ENCODE measurements at places on chromosomes 1 and 21.
A peak's percentile ranks its signal among the peaks of the same experiment; 100 is the strongest.

- DNase-seq, result no peak
These were observed 2.8 kb upstream of the C1orf162 start for GRCh38 chr1:111471012-111471411.

DNA sequence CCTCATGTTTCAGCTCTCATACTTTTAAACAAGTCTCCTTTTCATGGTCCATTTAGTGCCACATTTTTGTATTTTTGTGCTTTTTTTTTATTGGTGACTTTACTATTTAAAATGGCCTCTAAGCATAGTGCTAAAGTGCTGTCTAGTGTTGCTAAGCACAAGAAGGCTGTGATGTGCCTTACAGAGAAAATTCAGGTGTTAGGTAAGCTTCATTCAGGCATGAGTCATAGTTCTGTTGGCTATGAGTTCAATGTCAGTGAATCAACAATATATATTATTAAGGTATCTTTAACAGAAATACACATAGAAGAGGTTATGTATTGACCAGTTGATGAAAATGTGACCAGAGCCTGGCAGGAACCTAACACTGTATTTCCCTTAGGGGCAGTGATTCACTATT, 12.8 kb upstream of the FUBP1 start:
- DNase-seq, result no peak

- DNase-seq, result no peak
These were observed 154.5 kb downstream of the ACTL8 start for GRCh38 chr1:17909634-17910033.

DNA sequence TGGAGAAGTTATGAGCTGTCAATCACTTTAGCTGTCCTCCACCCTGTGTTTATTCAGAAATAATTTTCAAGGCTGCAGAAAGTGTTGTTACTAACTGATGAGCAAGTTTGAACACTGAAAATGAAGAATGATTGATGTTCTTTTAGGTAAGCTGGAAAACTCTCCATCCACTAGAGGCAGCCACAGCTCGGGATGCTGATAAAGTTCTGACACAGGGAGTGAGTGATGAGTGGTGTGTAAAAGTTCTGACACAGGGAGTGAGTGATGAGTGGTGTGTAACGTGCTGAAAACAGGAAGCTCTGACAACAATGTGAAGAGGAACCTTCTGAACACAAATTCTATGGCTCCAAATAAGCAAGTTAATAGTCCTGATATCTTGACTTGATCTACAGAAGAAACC, 197.5 kb upstream of the PTBP2 start:
- no peak for DNase-seq

- peak; percentile 89 for DNase-seq
These were observed 17.3 kb downstream of the CRYBG2 start for GRCh38 chr1:26336477-26337205.

- no peak for DNase-seq
These were observed 315.0 kb downstream of the TGFB2 start for GRCh38 chr1:218659911-218660677.

DNA sequence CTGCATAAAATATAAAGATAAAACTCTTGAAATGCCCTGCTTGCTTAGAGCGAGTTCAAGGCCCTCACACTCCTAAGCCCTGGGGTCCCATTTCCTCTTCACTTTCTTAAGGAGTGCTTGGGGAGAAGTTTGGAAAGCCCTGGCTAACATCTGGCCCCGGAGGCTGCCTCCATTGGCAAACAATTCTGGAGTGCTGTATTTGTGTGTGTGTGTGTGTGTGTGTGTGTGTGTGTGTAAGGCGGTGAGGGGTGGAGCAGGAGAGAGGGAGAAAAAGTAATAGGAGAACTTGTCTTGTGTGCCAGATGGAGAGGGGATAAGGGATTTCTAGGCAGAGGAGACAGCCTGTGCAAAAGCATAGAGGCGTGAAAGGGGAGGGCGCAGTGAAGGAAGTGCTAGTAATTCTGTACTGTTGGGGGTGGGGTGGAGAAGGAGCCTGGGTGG, 578 bp upstream of the TRIM62 start:
- peak; percentile 35 for DNase-seq

DNA sequence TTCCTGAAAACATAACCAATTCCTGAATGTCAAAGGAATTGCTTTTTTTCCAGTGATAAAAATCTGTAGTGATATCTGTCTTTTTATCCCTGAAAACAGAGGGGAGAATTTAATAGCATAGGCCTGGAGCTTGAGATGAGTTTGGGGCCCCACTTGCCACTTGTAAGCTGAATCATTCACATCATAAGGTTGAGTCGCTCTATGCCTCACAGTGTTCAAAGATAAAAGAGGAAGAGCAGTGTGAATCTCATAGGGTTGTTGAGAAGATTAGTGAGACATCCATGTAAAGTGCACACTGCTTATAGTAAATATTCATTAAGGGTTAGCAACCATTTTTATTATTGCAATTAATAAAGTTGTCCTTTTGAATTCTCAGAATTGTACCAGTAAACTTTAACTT, 271.3 kb downstream of the DNM3 start:
- DNase-seq, result no peak

DNA sequence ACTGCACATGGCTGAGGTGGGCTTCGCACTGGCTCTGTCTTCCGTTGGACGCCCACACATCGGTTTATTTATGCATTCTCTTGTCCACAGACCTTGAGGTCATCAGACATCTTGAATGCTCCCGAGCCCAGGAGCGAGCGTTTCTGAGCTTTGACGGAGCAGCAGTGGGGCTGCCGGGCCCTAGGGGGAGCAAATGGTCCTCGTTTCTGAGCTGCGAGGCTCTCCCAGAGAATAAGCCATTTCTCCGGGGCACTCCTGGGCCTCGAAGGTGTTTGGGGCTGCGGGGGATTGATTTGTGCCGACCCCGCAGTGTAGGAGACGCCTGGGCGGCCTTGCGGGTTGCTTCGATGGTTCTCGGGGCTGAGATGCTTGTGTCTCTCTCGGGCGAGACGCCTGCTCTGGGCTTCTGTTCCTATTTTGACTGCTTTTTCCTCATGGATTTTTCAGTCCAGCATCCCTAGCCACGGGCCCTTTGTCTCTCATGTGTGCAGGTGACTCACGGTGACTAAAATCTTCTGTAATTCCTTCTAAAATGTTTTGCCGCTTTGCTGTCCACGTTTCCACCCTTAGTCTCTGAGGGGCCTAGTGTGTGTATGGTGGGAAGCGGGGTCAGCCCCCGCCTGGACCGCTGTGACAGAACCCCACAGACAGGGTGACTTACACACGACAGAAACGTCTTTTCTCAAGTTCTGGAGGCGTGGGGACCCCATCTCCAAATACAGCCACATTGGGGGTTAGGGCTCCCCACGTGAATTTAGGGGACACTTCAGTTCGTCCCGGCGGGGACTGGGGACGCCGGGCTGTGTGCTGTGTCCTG, 62.1 kb downstream of the FAAP20 start:
- DNase-seq, result no peak

GRCh38 chr1:232805269-232806185, at the start of gene MAP10:
MAP10 (plus strand) TSS chr1:232805416; CDS start chr1:232805450, 34 bp downstream.
- peak; percentile 22 for DNase-seq

- peak; percentile 20 for DNase-seq
These were observed 9.3 kb downstream of the SLC26A9 start for GRCh38 chr1:205933671-205934618.

DNA sequence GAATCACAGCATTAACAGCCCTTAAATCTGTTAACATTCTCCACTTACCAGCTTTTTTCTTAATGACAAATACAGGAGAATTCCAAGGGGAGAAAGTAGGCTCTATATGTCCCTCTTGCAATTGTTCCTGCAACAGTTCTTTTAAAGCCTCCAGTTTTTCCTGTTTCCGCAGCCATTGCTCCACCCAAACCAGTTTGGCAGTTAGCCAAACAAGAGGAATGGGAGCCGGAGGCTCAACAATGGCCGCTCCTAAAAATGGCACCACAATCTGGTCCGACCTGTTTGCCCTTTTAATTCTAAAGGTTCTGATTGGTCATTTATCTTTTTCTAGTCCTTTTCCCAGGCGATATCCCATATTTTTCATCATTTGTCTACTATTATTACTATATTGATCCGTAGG, 14.0 kb upstream of the L1TD1 start:
- peak; percentile 18 for DNase-seq

DNA sequence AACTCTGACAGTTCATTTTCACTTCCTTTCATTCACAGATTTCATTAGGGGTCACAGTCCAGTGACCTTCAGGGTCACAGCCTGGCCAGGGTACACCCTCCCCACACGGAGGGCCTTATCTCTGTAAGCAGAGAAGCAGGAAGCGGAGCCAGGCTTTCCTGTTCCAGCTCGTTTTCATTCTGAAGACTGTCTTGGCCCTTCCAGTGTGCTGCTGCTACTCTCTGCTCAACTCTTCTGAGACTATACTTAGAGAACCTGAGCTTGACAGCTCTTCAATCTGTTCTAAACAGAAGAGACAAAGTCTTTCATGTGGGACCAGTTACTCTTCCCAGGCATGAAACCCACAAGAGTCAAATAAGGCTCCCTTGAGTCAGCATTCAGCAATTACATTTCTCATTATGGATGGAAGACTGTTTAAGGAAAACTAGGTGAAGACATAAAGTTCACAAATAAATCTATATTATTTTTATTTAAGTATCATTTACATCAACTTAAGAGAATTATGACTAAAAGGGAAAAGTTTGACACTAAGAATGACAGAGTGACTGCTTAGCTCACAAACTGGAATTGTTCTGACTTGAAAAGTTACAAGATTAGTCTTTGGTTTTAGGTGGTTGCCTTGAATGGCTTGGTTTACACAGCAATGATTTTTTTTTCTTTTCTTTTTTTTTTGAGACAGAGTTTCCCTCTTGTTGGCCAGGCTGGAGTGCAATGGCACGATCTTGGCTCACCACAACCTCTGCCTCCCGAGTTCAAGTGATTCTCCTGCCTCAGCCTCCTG, 4.8 kb upstream of the TDRD10 start:
- DNase-seq, result no peak

GRCh38 chr21:32065654-32066053, 192.8 kb downstream of the HUNK start:
- no peak for DNase-seq

- peak; percentile 7 for DNase-seq
These were observed 131.2 kb upstream of the UBE2U start for GRCh38 chr1:64072089-64072793.

DNA sequence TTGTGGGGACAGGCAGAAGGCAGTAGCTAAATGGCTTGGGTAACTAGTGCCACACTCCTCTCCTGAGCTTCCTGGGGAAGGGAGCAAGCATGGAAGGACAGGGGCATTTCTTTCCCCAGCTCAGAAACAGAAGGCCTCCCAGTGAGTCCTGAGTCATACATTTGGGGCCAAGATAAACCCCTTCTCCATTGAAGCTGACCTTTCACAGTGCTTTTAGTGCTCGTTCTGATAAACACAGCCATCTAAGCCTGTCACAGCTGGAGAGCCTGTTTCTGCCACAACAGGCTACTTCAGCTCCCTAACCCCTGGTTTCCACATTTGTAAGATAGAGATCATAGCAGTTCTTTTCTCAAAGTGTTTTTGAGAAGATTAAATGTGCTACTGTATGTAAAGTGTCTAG, 374.0 kb downstream of the LMX1A start:
- DNase-seq, result no peak

DNA sequence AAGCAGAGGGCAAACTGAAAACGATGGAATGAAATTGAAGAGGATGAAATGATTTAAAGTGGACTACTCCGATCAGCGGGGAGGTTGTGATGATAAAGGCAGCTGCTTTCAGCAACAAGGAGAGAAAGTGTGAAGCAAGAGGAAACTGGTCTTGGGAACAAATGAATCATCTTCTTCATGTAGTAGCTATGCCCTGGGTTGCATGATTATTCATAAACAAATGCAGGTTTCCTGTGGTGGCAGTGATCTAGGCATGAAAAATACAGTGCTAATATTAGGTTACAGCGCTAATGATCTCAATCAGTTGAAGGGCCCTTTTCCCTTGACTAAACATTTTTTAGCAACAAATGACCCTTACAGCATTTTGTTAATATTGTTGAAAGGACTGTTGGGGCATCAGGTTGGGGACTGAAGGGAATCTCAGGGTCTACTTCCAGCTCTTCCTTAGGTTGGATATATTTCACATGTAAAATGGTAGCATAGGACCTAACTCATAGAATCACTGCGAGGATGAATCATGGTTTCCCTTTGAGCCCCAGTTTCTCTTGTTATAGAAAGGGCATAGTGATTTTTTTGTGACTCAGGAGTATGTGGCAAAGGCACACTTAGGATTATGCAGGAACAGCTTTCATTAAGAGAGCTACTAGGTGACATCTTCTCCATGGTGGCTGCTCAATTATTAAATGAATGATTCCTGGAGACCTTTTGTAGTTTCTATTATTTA, 1.9 kb upstream of the ZFYVE9 start:
- DNase-seq, result no peak

DNA sequence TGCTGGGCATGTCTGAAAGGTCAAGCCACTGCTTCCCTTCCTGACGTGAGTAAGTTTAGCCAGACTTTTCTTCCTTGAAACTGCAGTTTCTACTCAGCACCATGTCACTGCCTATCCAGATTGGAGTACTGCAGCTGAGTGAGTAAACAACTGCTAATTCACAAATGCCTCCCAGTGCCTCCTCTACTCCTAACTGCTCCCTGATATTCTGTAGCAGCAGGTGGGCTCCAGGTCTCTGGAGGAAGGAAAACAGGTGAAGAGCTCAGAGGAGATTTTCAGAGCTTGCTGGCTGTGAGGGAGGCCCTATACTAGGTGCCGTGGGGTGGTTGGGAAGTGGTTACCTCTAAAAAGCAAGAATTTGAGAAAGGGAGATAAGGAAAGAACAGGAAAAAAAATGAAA, 96.5 kb downstream of the KIF14 start:
- no peak for DNase-seq

- no peak for DNase-seq
These were observed 87.5 kb downstream of the RGS2 start for GRCh38 chr1:192896376-192896775.

DNA sequence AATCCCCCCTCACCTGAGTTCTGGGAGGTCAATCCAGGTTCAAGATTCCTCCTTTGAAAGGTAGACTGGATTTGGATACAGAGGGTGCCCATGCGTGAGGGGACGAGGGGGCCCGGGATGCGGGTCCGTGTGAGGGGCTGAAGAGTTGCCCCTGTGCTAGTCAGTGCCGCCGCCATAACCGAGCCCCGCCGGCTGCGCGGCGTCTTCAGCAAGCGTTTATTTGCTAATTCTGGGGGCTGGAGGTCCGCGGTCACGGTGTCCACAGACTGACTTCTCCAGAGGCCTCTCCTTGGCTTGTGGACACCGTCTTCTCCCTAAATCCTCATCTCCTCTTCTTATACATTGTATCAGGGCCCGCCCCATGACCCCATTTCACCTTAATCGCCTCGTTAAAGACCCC, 20.9 kb upstream of the SAMD11 start:
- DNase-seq, result no peak

- no peak for DNase-seq
These were observed 3.5 kb upstream of the TRIT1 start for GRCh38 chr1:39886757-39887231.

GRCh38 chr1:151060007-151060656, at the start of gene MLLT11:
MLLT11 (plus strand) TSS chr1:151060397; CDS start chr1:151067225, 6,828 bp downstream.
- peak; percentile 19 for DNase-seq

DNA sequence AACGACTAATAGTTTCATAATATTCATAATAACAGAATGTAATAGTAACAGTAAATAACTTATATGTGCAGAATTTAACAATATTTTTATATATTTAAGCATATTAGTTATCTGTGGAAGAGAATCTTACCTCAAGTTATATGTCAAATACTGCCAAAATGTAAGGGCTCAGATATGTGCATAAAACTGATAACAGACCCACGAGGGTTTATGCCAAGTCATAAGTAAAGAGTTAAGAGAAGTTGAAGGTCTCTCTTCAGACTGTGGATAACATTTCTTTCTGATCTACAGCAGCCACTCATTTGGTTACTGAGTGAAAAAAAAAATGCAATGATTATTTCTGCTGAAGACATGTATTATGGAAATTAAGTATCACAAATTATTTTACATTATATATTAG, 1167.8 kb upstream of the NCAM2 start:
- no peak for DNase-seq

GRCh38 chr1:150529017-150529416, 13.5 kb downstream of the FALEC start:
- DNase-seq, result no peak
